Daoy (cell line): ENCODE measurements at places on chromosomes 7 and 10. TPM values are rescaled to one million over a fixed set of nuclear protein-coding genes. Genes with fewer than 3 reads are reported as not detected.

IFIT1B gene
- total RNA-seq = 0.09 TPM in 1 of 2 replicates, not detected in the other

DNA sequence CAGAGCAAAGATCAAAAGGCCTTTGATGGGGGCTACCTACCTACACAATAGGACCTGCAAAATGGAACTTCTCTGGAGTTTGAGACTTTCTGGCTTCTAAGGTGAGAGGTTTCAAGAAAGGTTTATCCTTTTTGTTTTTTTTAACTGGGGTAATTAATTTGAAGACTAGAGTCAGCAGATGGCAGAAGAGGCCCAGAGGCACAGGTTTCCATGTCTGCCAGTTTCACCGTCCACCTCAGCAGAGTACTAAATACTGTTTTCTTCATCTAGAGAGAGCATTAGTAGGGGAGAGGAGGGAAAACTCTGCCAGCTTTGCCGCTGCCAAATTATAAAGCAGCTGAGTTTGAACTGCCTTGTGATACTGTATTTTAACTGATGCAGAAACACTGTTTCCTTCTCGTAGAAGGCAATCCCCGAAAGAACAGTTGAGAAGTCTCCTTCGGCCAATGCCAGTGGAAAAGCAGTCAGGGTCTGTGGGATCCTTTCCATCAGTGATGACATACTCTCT, 138.7 kb downstream of the SLC25A13 start:
- DNase-seq = no peak

DNA sequence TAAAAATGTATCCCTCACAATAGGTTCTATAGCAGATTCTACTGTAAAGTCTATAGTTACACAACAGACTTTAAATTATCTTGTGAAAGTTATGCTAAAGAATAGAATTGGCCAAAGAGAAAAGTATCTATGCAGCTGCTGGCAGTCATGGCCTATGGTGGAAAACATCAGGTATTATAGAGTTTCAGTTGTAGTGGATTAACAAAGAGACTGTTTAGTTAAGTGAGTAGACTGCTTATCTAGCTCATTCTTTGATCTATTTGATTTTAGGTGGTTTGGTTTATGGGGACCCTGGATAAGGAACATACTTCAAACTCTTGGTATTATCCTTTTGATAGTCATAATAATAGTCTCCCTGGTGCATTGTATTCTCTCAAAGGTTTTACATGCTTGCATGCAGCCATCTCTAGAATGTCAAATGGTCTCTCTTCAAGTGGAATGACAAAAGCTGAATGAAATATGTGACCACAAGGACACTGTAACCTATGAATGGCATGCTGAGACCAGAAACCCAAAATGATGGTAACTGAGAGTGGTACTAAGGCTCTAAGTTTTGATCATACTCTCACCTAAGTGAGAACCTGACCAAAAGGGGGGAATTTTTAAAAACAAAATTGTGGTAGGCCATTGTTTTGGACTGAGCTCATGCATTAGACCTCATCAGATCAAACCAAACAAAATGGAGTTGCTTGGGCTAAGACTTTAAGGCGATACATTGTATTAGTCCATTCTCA, 54.9 kb upstream of the NAMPT start:
- no peak for DNase-seq

GRCh38 chr10:117249493-117250093, 8.7 kb downstream of the SLC18A2 start:
- no peak for DNase-seq
